ENCODE measurements at places on chromosomes 12 and 14.

DNA sequence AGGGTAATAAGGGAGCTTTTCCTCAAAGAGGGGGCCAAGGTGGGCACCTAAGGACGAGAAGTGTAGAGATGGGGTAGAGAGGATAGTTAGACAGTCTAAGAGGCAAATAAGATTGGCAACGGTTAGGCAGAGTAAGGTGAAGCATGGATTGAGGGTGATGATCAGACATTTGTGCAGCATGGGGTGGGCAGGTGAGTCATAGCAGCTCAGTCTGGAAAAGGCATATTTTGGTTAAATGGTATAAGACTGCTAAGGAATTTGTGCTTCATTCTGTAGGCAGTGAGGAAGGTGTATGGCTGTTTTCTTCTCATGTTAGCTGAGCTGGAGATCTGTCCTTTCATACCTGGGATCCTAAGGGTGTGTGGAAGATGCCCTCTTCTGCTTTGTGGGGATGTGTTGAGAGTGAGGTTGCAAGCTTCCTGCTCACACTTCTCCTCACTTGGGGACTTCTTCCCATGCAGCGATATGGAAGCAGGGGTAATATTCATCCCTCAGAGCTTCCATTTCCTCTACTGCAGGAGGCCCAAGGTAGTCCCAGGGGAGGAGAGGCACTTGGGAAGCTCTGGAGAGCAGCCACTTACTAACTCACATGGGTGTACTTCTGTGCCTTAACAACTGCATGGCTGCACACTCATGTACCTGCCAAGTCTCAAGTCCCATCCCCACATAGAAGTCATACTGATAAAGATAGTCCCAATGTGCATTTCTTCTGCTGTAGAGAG is 28.9 kb downstream of the GSG1 start:
- no peak for DNase-seq

DNA sequence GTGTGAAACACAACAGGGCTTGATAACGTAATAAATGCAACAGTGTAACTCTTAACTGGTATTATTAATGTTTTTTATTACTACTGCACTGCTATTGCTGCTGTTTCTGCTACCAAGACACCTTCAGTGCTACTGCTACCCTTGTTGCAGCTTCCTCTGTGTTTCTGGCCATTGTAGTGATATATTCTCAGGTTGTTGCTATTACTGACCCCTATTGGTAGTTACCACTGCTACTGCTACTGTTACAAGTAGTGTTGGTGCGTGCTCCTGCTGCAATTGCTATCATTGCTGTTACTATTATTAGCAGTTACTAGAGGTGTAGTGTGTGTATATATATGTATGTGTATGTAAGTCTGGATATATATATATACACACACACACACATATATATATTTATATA is 87.2 kb upstream of the PTPRB start:
- DNase-seq: no peak

DNA sequence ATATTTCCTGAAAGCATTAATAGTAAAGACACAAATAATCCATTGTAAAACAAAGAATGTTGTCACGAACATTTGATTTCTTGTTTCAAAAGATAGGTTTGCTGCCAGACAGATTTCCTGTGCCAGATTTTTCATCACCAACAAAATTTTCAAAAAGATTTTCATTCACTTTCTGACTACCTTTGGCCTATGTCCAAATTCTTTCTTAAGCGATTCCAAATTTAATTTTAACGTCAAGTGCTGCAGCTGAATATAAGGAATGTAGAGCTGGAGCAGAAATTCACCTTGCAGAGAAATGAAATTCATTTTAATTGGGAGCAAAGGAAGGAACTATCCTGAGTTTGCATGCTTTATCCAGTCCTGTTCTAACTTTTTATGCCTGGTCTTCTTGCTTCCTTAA is 277.4 kb downstream of the CCER1 start:
- no peak for DNase-seq

GRCh38 chr14:69274321-69274720 is 14.4 kb downstream of the GALNT16 start:
- no peak for DNase-seq

DNA sequence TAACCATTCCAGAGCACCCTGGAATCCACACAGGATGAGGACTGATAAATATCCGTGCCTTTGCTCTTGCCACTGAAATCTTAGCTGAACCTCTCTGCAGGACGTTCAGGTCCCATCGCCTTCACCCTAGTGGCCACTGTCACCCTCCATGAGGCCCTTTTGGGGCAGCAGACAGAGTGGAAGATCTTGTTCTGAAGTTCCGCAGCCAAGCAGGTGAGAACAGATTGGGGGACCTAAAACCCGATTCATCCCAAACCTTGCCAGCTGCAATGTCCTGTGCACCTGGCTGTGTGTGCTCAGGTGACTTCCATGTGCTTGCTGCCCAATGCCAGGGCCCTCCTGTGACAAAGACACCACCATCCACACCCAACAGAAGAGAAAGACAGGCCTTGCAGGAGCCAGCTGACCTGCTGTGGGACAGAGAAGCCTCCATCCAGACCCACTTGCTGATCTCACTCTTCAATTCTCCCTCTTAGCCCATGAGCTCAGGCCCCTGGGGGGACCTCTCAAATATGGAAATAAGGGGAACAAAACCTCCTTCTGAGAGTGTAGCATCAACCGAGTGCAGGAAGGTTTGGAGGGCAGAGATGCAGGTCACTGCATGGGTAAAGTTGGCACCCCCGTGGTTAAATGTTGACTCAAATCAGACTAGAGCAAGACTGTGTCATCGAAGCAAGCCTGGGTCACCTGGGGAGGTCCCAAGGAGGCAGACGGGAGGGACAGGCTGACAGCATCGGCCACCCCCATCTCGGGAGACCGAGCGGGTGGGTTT is 308.7 kb upstream of the DIO3 start:
- DNase-seq: no peak

- no peak for DNase-seq
These were observed 24.8 kb downstream of the MVK start for GRCh38 chr12:109598428-109598854.

DNA sequence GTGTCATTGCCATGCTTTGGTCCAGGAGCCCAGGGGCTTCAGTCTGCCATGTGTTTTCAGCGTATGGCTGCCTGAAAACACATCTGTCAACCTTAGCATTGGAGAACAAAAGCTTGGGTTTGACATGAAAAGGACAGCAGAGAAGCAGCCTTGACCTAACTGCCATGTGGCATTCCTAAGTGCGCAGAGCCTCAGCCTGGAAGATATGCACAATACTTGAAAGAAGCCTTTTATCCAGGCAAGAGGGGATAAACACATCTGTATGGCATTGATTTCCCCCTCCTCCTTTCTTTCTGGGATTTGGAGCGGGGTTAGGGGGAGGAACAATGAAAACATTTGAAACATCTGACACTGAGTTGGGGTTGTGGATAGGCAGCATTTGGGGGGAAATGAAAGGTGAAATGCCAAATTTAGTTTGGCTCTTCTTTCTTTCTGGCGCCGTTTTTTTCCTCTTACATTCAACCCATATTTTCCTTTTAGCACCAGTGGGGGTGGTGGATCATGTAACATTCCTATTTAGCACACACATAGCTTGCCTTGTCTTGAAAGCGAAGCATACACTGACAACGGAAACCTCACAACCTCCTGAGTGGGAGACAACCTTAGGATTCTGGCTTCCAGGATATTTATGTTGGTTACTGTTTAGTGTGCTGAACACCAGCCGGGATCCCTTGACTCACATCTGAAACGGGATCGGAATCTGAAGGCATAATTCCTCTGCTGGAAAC is 177.0 kb downstream of the C12orf75 start:
- no peak for DNase-seq

DNA sequence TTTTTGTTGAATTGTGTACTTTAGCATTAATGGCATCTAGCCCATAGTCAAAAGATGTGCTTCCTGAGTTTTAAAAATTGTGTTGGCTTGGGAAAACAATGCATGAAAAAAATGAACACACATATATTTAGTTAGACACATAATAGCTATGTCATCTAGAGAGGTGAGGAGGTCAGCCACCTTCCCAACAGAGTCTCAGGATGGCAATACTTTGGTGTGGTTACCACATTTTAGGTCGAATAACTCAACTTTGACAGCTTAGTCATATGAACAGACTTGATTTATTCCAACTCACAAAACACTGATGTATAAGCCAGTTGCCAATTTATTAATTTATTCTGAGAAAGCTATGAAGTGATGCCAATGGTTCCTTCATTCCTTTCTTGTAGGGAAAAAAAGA is 114.0 kb downstream of the ETNK1 start:
- DNase-seq: no peak

GRCh38 chr12:110012137-110012536 is 12.9 kb downstream of the ANKRD13A start:
- DNase-seq: peak; percentile 63

DNA sequence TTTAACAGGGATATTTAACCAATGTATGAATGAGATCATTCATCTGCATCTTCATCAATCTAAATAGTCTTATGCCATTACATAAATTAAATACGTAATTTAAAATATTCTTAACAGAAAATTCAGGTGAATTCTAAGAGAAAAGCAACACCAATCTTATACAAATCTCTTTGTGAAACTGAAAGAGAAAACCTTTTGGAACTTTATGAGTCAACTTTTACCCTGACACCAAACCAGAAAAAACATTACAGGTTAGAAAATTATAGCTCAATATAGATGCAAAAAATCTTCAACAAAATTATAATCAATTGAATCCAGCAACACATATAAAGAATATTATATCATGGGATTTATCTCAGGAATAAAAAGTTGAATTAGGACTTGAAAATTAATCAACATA is 3.4 kb downstream of the GLIPR1L1 start:
- DNase-seq: no peak

GRCh38 chr12:16347391-16348298 is at the start of gene MGST1:
Gene MGST1, plus strand, starts transcription at chr12:16347645. Its CDS starts 6,608 bp downstream, at chr12:16354253.
- DNase-seq: no peak

GRCh38 chr14:99035268-99035667 is 236.7 kb downstream of the BCL11B start:
- no peak for DNase-seq

GRCh38 chr12:127389923-127390322 is 877.0 kb upstream of the TMEM132C start:
- DNase-seq: no peak

DNA sequence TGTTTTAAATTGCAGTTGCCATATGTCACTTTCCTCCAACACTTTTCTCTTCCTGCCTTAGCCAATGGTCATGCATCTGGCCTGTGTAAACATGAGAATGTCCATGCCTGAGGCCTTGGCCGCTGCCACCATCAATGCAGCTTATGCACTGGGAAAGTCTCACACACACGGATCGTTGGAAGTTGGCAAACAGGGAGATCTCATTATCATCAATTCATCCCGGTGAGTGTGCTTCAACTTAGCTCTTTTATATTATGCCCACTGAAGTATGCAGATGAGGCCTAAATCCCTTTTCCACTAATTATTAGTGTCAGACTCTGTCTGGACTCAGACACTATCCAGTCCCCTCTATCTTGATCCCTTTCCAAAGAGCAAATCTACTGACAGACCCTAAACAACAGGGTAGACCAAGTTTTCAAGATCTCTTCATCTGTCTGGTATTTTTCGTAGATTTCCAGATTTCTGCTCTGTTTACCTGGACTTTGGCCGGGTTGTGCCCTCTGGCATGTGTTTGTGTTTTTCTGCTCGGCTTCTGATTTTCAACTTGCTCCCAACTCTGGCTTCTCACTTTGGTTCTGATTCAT is 23.2 kb downstream of the AMDHD1 start:
- no peak for DNase-seq

GRCh38 chr14:89720076-89720687 is 234.3 kb downstream of the EFCAB11 start:
- no peak for DNase-seq

GRCh38 chr12:129839679-129840078 is 64.1 kb downstream of the TMEM132D start:
- DNase-seq: no peak

GRCh38 chr12:32516230-32516629 is 116.9 kb downstream of the FGD4 start:
- DNase-seq: no peak

- DNase-seq: no peak
These were observed 98.8 kb downstream of the PAWR start for GRCh38 chr12:79591988-79592387.

DNA sequence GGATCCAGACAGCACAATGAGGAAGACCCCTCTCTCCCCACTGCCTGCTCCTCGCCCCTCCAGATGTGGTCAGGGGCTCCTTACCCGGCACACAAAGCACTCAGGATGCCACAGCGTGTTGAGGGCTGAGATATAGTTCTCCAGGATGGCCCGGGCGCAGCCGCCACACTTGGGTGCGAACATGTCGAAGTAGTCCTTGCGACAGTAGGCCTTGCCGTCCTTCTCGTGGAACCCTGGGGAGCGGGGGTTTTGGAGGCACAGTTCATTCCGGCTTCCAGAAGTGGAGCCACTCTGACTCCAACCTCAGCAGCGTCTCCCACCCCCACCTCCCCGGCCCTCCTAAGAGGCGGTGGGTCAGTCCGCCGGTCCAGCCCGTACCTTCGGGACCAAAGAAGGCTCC is 12.8 kb upstream of the RPLP0 start:
- DNase-seq: no peak

- no peak for DNase-seq
These were observed 31.4 kb upstream of the ETV6 start for GRCh38 chr12:11618046-11618445.
